ENCODE measurements at places on chromosomes 4 and X.

DNA sequence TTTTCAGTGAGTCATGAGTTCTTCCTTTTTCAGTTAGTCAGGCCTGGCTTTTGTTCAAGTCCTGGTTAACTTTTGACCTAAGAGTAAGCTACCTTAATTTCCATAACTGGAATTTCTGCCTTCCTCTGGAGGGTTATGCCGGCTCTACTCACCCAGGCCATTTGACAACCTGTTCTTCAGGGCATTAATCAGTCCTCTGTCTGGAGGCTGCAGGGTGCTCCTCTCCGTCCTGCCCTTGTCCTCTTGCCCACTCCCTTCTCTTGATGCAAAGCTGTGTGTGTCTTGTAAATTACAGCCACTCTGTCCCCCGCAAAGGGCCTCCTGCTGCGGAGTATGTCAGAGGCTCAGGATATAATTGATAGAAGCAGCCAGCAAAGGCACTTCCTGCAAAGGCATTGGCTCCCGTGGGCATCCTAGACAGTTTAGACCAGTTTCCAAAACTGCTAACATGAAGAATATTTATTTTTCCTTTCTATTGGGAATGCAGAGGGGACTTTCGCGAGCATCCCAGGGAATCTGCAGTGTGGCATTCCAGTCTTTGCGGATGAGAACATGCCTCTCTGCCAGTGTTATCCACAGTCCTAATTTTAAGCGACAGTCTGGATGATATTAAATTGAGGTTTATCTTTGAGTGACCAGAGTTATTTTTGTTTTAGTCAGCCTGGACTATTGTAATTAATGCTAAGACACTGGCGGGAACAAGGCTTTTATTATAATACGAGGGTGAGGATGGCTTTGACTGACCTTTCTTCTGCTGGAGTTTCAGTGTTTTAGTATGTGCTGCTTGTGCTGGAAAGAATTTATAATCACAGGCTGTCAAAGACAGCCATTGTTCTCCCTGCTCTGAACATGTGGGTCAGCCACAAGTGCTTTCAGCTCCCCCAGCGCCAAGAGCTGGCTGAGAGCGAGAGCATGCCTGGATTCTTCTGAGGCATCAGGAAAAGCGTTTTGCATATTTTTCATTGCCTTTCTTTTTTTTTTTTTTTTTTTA, 74.2 kb downstream of the LIMCH1 start:
- no peak for DNase-seq

GRCh38 chr4:73006286-73006990, 63.1 kb downstream of the COX18 start:
- DNase-seq, result no peak

DNA sequence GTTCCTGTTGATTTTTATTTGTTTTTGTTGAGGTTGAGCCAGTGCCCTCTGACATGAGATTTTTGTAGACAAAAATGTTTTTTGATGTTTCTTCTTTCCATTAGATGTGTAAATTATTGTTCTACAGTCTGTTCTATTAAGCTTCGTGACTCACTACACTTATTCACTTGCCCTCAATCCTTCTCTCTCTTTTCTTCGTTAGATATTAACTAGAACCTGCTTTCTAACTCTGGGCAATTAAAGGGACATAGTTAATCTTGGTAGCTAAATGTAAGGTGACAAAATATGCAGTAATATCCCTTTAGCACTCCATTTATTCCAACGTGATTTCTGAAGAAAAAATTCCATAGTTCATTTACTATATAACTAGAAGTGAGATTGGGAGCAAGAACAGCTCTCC, 333.9 kb downstream of the PDHA2 start:
- no peak for DNase-seq

DNA sequence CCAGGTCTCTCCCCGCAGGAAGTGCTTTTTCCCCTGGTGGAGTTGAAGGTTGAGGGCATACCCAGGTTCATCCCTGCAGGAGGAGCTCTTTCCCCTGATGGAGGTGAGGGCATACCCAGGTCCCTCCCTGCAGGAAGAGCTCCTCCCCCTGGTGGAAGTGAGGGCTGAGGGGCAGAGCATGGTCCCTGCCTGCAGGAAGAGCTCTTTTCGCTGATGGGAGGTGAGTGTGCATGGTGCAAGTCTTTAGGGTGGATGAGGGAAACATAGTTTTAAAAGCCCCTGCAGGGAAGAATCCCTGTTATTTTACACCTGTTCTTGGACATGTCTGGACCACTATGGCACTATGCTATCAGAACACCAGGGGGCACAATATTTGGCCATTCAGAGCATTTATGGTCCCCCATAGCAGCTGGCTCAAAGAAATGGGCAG, 43.7 kb upstream of the PUDP start:
- no peak for DNase-seq

- no peak for DNase-seq
Observed at GRCh38 chr4:25771672-25772071, 91.1 kb downstream of the SEL1L3 start.

GRCh38 chr4:145285928-145286327, 105.5 kb upstream of the OTUD4 start:
- DNase-seq, result no peak

DNA sequence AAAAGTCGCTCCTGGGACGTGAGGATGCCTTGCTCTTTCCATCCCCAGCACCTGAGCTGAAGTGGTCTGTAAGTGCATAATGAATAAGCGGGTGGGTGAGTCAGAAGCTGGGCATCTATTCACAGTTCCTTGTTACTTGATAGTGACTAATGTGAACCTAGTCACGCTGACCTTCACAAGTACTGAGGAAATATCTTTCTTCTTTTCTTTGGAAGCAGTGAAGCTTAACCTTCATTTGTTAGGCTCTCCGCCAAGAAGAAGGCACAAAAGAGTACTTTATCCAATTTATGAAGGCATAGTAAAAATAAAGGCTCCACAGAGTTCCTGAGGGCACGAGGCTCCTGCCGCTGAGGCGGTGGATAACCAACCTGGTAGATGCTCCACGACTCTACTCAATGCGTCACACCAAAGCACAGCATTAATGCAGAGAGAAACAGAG, 475.7 kb upstream of the SLIT2 start:
- no peak for DNase-seq

DNA sequence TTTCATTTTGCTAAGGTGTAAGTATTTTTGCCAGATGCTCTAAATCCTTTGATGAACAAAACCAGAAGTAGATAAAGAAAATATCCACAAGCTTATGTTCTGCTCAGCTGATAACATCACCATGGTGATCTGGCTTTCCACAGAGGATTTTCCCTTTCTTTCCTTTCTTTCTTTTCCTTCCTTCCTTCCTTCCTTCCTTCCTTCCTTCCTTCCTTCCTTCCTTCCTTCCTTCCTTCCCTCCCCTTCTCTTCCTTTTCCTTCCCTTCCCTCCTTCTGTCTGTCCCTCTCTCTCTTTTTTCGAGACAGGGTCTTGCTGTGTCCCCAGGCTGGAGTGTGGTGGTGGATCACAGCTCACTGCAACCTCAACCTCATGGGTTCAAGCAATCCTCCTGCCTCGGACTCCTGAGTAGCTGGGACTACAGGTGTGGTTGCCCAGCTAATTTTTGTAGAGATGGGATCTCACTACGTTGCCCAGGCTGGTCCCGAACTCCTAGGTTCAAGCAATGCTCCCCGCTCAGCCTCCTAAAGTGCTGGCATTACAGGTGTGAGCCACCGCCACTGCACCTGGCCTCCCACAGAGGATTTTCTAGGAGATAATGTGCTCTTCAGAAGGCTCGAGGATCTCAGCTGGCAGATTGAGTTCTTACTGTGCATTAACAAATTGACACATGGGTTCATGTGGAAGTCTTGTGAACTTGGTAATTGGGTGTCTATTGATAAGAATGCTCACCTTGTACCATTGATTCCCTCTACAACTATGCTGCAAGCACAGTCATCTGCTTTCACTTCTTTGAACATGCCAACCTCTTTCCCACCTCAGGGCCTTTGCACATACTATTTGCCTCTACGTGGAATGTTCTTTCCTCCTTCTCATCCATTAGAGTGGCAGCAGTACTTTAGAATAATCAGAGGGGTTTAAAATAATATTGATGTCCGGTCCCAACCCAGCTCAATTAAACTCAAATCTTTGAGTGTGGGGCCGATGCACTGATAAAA, 1.4 kb upstream of the RHOH start:
- no peak for DNase-seq

GRCh38 chr4:13977746-13978145, 350.2 kb upstream of the BOD1L1 start:
- no peak for DNase-seq

- DNase-seq, result no peak
Observed at GRCh38 chrX:20225488-20225833, 41.2 kb downstream of the RPS6KA3 start.

GRCh38 chrX:776529-777230, 146.1 kb downstream of the SHOX start:
- no peak for DNase-seq

- no peak for DNase-seq
Observed at GRCh38 chrX:141897690-141898089, 6.0 kb upstream of the MAGEC1 start.

DNA sequence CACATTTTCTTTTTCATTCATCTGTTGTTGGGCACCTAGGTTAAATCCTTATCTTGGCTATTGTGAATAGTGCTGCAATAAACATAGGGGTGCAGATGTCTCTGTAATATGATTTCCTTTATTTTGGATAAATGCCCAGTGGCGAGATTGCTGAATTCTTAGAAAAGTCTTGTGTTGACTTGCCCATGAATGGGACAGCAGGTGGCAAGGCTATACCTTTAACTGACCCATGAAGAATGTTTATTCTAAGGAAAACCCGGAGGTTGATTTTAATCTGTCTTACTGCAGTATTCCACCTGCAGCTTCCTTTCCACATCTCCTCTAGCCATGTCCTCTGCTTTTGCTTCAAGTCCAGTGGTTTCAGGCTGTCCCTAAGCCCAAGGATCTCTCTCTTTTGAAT, 220.6 kb downstream of the SNCA start:
- no peak for DNase-seq

DNA sequence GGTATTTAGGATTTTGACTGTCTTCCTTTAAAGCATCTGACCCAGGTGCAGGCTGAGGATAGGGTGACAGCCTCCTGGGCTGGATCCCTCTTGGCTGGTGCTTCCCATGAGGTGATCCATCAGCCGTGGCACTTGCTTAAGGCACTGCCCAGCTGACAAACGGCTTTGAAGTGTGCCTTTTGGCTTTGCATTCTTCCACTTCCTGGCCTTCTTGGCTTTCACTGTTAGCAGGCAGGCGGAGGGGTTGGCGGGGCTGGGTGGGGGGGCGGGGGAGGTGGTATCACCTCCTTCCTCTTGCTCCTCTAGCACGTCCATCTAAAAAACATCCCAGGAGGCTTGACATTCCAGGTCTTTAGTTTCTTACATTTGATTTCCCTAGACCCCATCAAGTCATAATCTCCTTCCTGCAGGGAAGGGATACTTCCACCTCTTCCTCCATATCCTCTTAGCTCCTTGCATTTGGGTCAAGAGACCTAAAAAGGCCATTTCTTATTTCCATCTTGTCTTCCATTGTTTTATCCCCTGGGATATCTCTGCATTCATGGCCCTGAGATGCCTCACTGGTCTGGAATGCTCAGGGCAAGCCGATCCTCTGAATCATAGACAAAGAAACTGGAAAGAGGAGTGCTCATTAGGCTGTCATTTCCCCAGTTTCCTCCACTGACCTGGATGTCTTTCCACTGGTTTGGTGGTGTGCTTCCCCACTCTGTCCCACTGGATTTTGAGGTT, 11.3 kb upstream of the APLN start:
- DNase-seq, result no peak

Measured in CD8-positive, alpha-beta T cell (primary cell).